Activated T-cell treated with anti-CD3 and anti-CD28 coated beads, Interleukin-2, amount 50 U/mL, for 4 hours (primary cell): ENCODE measurements at places on chromosomes 4 and X.

DNA sequence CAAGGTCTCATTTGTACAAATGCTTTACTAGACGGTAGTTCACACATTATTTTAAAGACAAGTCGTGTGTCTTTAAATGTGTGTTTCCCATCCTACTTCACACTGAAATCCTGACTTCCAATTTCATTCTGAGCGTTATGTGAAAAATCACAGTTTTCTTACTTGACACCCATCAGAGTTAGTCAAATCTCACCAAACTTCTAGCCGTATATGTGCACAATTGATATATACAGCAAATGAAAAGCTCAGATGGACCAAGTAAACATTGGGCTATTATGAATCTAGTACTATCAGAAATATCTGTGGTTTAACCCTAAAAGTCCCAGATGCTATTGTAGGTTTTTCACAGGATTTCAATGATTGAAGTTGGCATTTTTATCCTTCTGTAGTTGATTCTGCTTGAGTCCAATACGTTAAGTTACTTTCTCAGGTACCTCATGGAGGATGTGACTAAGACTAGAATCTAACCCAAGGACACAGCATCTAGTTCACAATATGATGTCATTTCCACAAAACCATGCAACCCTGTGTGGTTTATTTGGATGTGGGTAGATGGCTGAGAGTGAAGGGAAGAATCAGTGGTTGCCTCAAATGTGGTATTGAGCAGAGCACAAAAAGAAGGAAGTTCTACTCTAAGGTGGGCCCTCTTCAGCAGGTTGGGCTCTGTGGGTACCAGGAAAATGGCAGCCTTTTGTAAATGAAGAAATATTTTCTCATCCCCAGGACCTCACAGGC is 22.1 kb upstream of the TRIM60 start:
- no peak for DNase-seq

- no peak for DNase-seq
Measured at GRCh38 chr4:120517966-120518365, 404.6 kb downstream of the PRDM5 start.

- DNase-seq, result no peak
Measured at GRCh38 chr4:78047366-78047765, 9.8 kb upstream of the FRAS1 start.

DNA sequence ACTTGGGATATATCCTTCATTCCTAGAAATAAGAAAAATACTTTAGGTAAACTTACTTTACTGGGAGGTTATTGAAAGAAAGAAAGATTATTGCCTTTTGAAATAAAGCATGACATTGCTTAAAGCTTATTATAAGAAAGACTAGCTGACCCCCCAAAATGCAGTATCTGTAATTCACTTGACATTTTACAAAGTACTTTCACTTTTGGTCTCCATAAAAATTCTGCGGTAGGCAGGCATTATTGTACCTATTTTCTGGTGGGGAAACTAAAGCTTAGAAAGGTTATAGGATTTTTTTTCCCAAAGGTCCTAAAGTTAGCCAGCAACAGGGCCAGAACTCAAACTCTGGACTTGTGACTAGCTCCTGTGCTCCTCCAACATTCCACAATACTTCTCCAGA is 29.7 kb upstream of the TXK start:
- DNase-seq, result no peak

DNA sequence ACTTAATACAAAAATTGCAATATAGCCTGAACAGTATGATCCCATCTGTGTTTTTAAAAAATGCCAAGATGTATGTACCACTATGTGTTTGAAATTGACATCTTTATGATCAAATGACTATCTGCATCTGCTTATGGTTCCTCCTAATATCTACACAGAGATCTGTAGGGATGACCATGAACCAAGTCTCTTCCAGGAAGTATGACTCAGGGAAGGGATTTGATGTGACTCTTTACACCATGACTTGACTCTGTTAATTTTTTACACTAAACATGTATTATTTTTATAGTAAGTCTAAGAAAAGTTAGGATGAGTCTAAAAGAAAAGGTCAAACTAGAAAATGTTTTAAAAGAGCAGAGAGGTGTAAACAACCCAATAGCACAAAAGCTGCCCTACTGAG is 164.0 kb downstream of the SH3KBP1 start:
- no peak for DNase-seq

GRCh38 chr4:56972809-56973208 is 4.6 kb downstream of the NOA1 start:
- DNase-seq, result no peak

DNA sequence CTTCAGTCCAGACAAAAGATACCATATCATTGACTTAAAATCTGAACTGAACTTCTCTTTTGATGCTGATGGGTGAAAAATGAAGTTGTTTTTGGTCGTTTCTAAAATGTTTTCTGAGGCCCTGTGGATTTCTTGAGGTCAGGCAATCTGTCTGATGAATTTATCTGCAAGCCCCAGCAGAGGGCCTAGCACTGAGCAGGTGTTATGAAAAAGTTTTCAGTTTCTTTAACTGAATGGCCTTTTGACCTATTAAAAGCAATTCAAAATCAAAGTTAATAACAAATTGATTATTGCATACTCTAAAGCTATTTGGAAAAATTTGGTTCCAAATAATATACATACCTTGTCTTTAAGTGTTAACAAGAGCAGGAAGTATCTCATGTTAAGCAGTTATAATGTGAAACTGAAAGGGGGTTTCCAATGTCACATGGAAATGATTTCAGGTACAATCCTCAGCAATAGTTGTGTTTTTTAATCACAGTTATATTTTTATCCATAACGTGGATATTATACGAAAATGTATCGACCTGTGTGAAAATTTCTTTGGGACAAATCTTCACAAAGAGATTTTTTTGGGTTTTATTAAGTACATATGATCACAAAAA is 285.0 kb downstream of the SPANXN1 start:
- DNase-seq, result no peak

- DNase-seq, result no peak
Measured at GRCh38 chr4:25949173-25949748, 35.2 kb downstream of the SMIM20 start.

GRCh38 chrX:24260842-24261550 is 52.9 kb downstream of the SUPT20HL2 start:
- DNase-seq, result no peak

DNA sequence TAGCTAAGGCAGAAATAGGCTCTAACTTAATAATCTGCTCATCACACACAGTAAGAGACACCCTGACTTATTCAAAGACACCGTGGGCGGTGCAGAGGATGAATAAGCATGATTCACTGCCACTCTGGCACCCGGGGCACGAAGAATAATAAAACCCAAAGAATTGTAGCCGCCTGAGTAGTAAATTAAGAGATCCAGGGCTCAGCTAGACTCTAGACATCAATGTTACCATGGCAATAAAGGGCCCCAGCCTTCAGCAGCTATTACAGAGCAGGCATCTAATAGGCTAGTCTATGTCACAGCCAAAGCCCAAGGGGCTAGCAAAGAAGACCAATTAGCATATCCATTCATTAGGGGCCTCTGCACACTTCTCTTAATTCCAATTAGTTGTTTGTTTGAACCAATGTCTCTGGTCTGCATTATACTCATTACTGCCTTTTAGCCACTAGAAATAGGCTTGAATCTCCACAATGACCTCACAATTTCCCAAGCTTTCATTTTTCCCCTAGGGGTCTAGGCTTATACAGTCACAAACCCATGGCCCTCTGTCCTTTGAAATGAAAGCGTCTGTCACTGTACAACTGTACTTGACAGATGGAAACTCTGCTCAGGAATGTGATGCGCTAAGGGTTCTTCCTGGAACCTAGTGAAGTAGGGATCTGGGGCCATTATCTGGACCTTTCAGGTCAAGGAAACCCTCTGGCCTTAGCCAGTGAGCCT is 3.0 kb upstream of the ATP1B4 start:
- DNase-seq, result no peak

- no peak for DNase-seq
Measured at GRCh38 chrX:550514-550913, 80.1 kb upstream of the SHOX start.

- no peak for DNase-seq
Measured at GRCh38 chr4:10183462-10183861, 66.9 kb upstream of the WDR1 start.

DNA sequence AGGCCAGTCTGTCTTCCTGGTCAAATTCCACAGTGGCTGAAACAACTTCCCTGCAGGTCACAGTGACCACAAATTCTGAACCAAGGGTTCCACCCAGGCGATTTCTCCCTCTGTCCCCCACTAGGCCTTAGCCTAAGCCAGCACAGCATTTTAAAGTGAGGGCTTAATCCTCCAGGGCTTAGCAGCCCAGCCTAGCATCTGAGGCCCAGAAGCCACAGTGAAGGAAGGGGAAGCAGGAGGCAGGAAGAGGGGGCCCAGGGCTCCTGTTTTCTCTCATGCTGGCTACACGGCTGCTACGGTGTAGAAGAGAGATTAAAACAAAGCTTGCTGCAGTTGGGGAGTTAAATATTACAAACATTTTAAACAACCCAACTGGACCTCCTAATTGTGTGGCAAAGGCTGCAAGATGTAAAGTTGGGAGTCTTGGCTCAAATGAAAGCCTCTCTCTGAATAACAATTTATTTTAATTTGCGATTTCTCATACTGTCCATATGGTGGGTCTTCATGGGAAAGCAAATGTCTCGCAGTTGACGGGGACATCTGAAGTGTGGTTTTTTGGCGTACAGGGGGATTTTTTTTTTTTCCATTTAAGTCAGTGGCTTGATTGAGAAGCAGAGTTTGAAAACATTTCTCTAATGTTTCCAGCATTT is 170.8 kb upstream of the RAI2 start:
- DNase-seq, result no peak

DNA sequence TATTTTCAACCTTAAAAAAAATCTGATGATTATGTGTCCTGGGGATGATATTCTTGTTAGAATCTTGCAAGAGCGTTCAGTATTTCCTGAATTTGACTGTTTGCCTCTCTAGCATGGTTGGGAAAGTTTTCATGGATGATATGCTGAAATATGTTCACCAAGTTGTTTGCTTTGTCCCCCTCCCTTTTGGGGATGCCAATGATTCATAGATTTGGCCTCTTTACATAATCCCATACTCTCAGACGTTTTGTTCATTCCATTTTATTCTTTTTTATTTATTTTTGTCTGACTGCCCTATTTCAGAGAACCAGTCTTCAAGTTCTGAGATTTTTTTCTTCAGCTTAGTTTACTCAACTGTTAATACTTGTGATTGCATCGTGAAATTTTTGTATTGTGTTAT is 415.1 kb downstream of the FAM47B start:
- no peak for DNase-seq

GRCh38 chr4:143575331-143575730 is 61.8 kb downstream of the SMARCA5 start:
- DNase-seq, result no peak

DNA sequence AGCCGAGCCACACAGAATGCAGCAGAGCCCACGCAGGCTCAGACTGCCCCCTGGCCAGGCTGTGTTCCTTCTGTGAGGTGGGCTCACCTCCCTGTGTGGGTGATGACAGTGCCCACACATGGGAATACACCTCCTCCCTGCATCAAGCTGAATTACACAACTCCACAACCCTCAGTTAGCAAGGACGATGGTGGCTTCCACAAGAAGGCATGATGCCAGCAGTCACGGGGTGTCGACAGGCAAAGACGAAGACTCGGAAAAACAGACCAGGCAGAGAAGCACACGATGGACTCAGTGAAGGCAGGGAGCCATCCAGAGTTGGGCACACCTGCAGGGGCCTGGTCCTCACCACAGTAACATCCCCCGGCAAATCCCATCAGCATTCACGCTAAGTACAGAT is 12.1 kb downstream of the LETM1 start:
- DNase-seq, result no peak

GRCh38 chr4:91037951-91038350 is 910.8 kb downstream of the CCSER1 start:
- DNase-seq, result no peak

DNA sequence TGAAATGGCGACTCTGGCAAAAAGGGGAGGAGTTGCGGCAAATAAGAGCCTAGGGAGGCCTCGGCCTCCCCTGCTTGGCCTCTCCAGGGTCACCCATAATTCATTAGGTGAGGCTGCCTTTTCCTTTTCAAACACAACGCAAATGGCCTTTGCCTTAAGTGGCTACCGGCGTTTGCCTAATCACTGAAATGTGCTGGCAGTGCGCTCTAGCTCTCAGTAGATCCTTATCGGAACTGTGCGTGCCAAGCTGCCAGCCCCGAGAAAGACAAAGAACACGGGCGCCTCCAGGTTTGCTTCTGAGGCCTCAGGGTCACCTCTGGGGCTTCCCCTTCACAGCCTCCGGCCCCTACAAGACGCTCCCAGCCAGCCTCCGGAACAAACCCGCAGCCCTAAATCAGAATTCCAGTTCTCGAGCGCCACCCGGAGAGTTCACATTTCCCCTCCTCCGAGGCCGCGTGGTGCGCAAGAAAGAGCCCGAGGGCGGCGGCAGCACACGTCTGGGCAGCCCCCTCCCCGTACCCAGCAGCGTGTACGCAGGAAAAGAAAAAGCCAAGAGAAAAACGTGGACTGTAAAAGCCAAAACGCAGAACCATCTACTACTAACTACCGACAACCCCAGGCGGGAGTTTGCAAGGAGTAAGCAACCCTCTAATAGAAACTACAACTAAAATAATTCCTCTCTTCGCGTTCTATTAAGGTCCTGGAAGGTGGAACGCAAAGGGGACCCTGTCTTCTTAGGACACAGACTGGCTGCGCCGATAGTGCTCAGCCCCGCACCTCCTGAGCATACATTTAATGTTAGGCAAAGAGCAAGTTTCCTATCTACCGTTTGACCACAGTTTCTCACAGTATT is 76.5 kb upstream of the BCOR start:
- peak; percentile 48 for DNase-seq

- no peak for DNase-seq
Measured at GRCh38 chr4:94285666-94286065, 57.0 kb downstream of the HPGDS start.

DNA sequence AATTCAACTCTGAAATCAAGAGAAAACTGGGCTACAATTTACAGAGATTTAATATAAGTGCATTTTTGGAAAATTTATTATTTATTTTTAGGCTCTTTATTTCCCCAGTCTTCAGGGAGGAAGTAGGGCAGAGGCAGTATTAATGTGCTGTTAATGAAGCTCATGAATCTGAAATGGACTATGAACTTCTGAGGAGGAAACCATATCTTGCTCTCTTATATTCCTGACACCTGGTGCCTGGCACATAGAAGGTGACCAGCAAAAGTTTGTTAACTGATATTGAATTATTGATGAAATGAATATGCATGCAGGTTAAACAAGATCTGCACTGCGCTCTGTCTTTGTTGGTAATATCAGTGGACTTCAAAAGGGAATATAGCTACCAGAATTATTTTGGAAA is 55.1 kb downstream of the UGT8 start:
- no peak for DNase-seq

DNA sequence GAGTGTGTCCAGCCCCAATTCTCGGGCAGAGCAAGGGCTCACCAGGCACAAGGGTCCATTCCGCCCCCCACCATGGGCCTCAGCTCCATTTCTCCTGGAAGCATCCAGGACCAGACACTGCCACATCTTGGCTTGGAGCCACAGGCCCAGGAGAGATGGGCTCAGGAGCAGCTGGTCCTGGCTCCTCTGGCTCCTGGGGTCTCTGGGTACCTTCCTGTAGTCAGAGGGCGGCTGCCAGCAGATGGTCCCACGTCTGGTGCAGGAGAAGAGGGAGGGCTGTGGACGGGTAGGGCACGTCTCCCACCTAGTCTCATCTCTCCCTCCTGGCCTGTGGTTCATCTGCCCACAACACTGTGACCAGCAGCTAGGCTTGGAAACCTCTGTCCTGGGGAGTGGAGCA is 8.0 kb downstream of the ATP2B3 start:
- DNase-seq, result no peak

- DNase-seq, result no peak
Measured at GRCh38 chr4:54215379-54216077, 13.6 kb upstream of the PDGFRA start.
